ENCODE measurements at places on chromosomes 5 and 9. TPM values are rescaled to one million over a fixed set of nuclear protein-coding genes. Genes with fewer than 3 reads are reported as not detected.

Gene GSN
- 92.9 TPM for total RNA-seq

Gene NTNG2
- total RNA-seq = 23.4 TPM

- DNase-seq = no peak
Observed at GRCh38 chr5:103347716-103348423, 89.3 kb downstream of the MACIR start.

DNA sequence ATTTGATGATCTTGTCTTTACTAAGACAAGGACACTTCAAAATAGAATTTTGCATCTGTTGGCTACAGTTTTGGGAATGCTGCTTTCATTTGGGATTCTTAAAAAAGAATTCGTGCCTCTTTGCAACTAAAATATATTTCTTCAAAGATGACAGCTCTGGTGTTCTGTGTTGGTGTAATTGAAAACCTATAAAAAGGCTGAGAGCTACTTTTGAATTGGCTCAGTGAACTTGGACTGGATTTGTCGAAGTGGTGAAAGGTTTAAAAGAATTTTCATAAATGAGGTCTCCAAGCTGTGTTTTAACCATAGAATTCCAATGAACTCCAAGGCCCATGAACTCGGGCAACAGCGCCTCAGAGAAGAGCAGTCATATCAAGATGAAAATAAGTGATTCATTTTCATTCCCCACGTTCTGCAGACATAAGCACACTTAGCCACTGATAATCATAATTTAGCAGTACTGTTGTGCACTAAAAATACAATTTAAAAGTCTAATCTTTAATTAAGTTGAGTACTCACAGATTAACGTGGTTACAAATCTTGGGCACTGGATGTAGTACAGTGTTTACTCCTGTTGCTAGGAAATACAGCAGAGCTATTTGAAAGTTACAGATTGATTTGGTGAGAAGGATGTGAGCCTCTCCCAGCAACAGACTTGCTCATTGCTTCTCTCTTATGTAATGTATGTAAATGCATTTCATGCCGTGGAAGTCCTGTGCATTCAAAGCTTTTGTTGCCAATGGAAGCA is 10.9 kb downstream of the SNCAIP start:
- DNase-seq = no peak

DNA sequence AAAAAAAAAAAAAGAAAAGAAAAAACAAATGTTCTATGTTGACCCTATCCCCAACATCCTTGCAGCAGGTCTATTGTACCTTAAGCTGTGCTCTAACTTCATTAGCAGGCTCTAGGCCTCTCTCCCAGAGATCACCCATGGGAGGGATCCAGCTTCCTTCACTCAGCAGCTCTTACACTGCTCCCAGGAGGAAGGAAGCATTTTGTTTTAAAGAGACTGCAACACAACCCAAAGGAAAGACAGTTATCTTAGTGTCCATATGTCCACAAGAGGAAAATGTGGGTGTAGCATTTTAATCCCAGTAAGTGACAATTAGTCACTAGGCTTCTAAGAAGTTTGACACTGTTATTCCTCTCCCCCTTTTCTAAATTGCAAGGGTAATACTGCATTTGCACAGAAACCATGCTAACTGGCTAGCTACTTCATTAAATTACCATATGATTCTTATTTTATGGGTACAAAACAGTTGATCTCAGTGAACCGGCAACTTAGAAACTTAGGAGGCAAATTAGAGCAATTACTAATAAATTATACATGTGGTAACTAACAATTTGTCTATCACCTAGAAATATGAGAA is 58.8 kb downstream of the MARCHF3 start:
- DNase-seq = no peak

- no peak for DNase-seq
Observed at GRCh38 chr9:35666045-35666444, 1.1 kb upstream of the ARHGEF39 start.

Measured in natural killer cell (primary cell).